CD4-positive, CD25-positive, alpha-beta regulatory T cell (primary cell): ENCODE measurements at places on chromosomes 5 and 9.

- peak; percentile 29 for DNase-seq
Observed at GRCh38 chr9:97895695-97896332, 26.5 kb downstream of the TRMO start.

GRCh38 chr5:136364307-136364706 is 1.0 kb downstream of the TRPC7 start:
- no peak for DNase-seq

GRCh38 chr9:133916159-133916541 is 76.0 kb downstream of the VAV2 start:
- no peak for DNase-seq

GRCh38 chr9:91150998-91151717 is 210.6 kb downstream of the AUH start:
- peak; percentile 77 for DNase-seq

DNA sequence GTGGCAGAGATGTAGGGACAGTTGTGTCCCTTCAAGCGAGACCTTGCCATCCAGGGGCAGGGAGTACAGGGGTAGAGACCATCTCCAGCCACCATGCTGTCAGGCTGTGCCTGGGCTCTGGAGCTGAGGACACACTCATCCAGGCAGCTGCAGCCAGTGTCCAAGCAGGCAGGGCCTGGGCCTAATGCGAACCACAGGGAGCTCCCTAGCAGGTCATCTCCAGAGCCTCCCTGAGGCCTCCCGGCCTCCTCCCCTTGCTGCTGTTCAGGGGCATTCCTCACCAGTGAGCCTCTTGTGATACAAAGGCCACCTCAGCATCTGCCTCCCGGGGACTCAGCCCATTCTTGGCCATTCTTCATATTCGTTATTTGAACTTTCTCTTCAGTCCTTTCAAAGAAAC is 35.0 kb downstream of the TPPP start:
- no peak for DNase-seq

GRCh38 chr9:127954831-127955293 is 17.2 kb upstream of the DPM2 start:
- DNase-seq: no peak

DNA sequence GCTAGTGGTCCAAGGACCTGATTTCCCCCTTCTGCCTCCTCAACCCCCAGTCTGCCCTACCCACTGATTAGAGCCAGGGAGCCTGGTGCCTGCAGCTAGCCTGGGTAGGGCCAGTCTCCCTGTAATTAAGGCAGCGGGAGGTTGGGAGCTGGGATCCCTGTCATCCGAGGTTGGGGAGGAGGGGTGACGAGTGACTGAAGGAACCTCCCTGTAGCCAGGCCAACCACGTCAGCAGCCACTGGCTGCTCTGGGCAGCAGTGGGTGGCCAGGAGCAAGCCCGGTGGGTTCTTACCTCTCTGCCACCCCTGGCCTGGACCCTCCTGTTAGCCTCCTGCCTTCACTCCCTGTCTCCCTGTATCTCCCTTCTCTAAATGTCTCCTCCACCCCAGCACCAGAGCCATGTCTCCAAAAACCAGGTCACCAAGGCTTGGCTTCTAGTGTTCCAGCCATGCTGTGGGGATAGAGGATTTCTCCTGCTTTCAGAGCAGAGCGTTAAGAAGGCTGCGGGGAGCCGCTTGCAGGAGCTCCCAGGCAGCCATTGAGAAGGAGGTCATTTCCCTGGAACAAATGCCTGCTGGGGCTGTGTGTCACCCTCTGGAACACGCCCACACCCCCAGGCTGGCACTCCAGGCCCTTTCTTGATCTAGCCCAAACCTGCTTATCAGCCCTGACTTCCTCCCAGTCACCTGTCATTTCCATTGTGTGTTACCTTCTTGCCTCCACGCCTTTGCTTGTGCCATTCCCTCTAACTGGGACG is 65.0 kb upstream of the GGTA1 start:
- no peak for DNase-seq

- no peak for DNase-seq
Observed at GRCh38 chr5:148790545-148791333, 35.7 kb upstream of the ADRB2 start.

DNA sequence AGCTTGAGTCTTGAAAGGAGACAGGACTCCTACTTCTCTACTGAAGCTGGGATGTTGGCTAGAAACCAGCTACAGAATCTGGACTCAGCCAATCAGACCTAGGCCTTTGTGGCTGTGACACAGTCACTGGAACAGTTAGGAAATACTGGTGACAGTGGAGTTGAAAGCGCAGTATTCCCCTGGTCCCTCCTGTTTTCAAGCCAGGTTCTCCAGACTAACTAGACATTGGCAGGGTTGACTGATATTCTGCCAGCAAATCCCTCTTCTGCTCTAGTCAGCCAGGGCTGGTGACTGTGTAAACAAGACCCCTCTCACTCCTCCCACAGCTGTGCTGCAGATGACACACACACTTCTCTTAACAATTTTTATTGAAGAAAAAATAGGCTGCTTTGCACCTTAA is 8.7 kb downstream of the SHROOM1 start:
- DNase-seq: no peak

- DNase-seq: no peak
Observed at GRCh38 chr9:84990416-84990815, 320.9 kb downstream of the NTRK2 start.

- DNase-seq: peak; percentile 83
Observed at GRCh38 chr5:135462304-135462703, 10.2 kb upstream of the TIFAB start.

GRCh38 chr9:112852741-112853504 is 37.8 kb downstream of the SLC46A2 start:
- DNase-seq: no peak

DNA sequence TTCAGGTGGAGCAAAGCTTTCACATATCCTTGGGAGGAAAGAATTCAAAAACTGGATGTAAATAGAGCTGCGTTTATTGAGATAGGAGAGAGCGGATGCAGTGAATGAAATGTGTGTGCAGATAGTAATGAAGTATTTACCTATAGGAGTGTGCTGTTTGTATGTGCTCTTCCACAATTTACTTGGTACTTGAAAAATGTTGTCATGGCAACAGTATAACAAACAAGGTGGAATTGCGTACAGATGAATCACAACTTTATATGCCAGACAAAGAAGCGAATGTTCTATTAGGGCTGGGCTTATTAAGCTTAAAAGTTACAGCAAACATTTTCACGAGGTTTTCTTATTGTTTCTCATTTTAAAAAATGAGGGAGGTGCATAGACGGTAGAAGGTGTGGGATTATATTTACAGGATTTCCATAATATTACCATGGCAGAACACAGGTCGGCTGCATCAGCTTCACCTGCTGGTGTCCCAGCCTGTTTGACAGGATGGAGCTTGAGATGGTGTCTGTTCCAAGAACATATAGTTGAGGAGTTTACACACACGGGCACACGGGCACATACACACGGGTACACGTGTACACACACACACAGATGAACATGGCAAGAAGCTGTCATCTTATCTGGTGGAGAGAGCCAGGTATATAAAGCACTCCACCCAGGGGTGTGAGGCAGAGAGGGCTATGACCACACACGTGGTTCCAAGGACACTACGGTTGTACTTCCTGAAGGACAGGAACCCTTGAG is 155.7 kb downstream of the RMI1 start:
- DNase-seq: no peak

GRCh38 chr9:90251316-90251715 is 391.3 kb downstream of the DIRAS2 start:
- DNase-seq: no peak

DNA sequence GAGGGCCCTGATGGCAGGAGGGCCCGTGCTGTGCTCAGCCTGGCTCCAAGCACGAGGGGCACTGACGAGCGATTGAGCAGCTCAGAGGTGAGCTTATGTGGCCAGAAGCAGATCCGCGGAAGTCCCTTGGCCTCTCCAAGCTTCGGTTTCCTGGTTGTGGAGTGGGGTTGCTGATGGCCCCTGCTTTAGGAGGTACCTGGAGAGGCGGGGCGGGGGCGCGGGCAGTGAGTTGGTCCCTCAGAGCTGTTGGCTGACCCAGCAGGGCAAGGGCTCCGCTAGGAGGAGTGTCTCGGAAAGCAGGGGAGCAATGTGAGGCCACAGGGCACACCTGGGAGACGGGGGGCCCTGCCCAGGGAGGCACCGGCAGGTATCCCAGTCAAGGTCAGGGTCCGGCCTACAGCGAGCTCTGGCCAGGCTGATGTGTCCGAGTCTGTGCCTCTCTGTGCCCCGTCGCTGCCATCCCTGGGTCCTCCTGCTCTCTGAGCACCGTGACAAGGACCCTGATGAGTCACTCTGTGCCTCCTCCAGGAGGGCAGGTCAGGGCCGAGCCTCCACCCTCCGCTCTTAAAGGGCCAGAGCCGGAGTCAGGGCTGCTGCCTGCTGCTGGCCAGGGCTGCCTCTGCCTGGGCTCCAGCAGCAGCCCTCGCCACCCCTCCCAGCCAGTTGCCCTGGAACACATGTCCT is 14.8 kb downstream of the NCS1 start:
- no peak for DNase-seq

DNA sequence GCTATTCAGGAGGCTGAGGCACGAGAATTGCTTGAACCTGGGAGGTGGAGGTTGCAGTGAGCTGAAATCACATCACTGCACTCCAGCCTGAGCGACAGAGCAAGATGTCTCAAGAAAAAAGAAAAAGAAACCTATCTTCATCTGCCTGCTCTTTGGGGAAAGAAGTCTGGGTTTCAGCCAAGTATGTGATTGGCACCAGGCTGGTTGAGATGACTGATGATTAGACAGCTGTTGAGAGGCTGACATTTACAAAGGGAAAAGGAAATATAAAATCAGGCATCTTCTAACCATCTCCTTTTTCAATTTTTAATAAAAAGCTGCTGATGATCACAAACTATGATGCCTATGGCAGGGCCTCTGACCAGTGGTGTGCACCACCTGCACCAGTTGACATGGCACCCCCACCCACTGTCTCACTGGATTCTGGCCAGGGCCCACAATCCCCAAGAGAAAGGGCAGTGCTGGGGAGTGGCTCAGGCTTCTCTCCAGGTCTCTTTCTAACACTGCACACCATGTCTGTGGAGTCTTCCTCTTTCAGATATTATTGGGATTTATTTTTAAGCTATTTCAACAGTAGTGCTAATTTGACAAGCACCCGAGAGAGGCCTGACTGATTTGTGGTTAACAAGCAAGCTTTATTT is 17.2 kb upstream of the C5orf15 start:
- DNase-seq: no peak

GRCh38 chr5:111995701-111996100 is 238.7 kb upstream of the NREP start:
- DNase-seq: no peak

- DNase-seq: no peak
Observed at GRCh38 chr5:98268162-98268860, 505.2 kb upstream of the RGMB start.

DNA sequence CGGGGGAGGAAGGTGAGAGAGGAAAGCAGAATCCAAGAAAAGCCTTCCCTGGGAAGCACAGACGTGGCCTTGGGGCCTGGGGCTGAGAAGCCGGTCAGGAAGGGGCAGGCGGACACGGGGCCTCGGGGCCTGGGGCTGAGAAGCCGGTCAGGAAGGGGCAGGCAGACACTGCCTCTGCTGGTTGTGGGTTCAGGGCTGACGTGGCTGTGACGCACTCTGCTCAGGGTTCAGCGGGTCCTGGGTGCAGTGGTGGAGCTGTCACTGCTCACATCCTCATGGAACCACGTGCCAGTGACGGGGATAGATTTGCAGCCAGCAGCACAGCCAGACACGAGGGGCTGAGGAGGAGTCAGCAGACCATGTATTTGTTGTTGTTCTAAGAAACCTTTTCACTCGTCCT is 12.8 kb downstream of the PAEP start:
- no peak for DNase-seq

GRCh38 chr5:137730336-137730735 is 5.6 kb downstream of the KLHL3 start:
- no peak for DNase-seq

- DNase-seq: no peak
Observed at GRCh38 chr9:81861644-81862043, 66.6 kb upstream of the SPATA31D4 start.

- no peak for DNase-seq
Observed at GRCh38 chr5:53930457-53930856, 370.0 kb downstream of the NDUFS4 start.
